ENCODE measurements at places on chromosomes 11 and 22. TPM values are rescaled to one million over a fixed set of nuclear protein-coding genes. Genes with fewer than 3 reads are reported as not detected.

Gene CHST1
- 0.16 TPM for total RNA-seq

Gene CD3E
- not detected for total RNA-seq

- DNase-seq, result no peak
Measured at GRCh38 chr11:64226507-64227051, 505 bp downstream of the NUDT22 start.

- no peak for DNase-seq
Measured at GRCh38 chr11:120719348-120719747, 207.8 kb downstream of the GRIK4 start.

DNA sequence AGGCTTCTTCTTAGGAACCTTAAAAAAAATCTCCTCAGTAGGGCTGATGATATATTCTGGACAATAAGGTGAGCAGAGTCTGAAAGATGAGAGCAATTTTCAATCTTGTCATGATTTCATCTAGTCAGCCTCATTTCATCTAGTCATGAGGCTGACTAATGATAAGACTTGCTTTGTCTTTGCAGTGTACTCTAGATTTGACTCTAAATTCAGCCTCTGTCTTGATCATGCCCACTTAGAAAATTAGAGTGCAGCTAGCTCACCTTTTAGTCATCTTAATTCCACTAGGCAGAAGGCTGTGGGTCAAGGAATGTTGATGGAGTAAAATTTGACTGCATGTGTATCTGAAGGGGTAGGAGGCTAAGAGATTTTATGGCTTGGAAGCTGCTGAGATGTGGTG lies 5.5 kb downstream of the EHF start:
- DNase-seq, result no peak

DNA sequence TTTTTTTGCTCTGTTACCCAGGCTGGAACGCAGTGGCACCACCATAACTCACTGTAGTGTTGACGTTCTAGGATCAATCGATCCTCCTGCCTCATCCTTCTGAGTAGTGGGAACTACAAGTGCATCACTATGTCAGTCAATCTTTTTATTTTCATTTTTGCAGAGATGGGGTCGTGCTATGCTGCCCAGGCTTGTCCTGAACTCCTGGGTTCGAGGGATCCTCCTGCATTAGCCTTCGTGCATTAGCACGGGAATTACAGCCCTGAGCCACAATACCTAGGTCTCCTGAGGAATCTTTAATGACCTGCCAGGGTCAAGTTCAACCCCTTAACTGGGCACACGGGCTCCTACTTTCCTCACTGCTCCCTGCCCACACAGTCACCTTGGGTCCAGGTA lies 4.4 kb downstream of the APOL3 start:
- DNase-seq, result no peak

- DNase-seq, result no peak
Measured at GRCh38 chr11:845872-846495, 3.3 kb downstream of the TSPAN4 start.

GRCh38 chr22:43439368-43440103 lies 27.7 kb downstream of the MPPED1 start:
- no peak for DNase-seq

- peak; percentile 86 for DNase-seq
Measured at GRCh38 chr11:18384157-18384641, 10.2 kb upstream of the LDHA start.

GRCh38 chr11:35066783-35067423 lies 72.1 kb upstream of the CD44 start:
- no peak for DNase-seq

GRCh38 chr22:19909350-19910179 lies 32.0 kb upstream of the COMT start:
- DNase-seq, result peak; percentile 92

DNA sequence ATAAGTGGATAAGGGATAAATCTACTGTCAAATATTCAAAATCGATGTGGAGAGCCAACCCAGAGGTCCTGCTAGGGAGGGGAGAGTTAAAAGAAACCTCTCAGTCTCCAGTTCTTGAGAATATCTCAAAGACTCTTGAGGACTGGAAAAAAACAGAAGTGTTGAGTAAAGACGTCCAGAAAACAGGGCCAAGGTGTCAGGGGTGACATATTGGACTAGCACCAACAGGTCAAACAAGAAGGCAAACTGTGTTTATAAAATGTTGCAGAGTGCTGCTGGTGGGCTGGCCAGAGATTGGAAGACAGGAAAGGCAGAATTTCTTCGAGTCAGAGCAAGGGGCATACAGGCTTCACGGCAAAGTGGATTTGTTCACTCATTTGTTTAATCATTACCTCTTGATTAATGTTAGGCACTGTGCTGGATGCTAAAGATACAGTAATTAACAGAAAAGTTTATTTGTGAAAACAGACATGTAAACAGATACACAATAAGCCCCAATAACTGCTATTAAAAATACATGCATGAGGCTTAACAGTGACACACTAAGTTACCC lies 33.7 kb upstream of the SMPD1 start:
- no peak for DNase-seq

DNA sequence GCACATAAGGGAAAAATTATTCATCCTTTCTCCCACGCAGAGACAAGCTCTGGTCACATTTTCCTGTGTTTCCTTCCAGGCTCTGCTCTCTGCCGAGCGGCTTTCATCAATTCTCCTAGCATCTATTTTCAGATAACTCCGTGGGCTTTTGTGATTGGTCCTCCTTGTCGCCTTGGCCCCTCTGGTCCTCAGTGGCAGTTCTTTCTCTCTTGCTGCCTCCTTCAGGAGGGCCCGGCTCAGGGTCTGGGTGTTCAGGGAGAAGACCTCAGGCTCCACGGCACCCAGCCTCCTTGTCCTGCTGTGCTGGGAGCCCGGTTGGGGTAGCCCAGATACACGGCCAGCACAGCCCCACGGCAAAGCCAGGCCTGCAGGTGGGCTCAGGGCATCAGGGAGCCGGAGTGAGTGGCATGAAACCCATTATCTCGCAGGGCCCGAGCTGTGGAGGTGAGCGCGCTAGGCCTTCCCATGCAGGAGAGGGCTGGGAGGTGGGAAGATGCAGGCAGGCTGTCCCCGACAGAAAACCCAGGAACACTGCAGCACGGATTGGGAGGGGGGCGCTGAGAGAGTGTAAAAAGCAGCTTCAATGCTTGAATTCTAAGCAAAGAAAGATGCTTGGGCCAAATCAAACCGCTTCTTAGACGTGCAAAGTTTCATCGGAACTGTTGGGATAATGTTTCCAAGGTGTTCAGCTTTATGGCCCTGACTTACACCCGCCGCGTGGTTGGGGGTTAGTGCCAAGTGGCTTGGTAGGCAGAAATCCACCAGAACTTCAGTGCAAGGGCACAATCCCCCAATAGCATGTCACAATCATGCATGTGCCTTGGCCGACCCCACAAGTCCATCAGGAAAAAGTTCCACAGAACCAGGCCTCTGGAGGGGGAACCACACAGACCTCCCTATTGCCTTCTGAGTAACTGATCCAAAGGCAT lies 81.9 kb upstream of the WNT7B start:
- no peak for DNase-seq
